CD4-positive, alpha-beta T cell treated with Interferon alpha-2 for 1 hour (primary cell): ENCODE measurements at places on chromosomes 16 and 17.

DNA sequence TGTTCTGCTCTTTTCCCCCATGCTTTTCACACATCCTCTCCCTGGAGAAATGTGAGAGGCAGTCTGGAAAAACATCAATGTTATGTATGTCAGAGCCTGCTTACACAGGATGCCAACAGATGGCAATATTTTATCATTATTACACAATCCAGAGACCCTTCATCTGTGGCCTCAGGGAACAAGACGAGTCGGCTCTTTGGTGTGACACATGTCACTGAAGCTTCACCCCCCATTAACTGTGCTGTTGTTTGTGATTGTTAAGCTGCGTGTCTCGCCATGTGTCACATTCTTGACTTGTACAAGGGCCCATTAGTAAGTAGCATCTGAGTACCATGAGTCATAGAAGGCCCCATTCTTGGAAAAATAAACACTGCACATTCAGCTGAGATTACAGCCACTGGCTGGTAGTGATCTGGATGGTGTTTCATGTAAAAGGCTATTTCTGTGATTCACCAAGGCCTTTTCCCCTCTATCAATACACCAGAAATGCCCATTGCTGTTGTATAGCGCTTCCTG is 682.1 kb upstream of the SOX9 start:
- no peak for DNase-seq

DNA sequence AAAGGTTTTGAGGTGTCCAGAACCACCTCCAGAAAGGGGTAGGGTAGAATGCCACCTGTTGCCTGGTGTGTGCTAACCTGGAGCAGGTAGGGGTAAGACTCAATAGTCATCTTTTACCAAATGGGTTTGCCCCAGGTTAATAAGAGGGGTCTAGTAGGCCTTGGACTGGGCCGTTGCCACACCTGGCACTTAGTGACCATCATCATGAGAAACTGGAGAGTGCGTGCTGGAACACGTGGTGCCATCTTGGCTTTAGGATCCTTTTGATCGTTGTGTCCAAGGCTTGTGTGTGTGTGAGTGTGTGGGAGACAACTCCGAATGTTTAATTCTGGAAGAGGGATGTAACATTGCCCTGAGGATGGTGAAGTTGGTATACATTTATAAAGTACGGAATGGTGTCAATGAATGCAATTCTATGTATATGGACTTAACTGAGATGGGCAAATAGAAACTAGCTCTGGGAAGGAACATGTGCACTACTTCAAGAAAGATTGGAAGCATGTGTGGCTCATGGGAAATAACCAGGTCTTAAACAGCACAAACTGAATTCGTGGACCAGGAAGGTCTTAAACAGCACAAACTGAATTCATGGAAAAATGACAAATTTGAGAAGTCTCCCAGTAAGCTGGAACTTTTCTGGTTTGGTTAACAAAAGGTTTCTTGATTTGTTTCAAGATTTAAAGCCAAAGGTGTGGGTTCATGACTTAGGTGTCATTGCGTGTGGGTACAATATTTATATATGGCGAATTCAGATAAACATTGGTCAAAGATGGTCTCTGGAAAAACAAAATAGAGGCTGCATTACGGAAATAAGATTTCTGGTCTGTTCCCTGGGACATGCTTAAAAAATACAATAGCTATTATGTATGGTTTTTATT is 7.2 kb downstream of the FUS start:
- no peak for DNase-seq

GRCh38 chr17:50476545-50477315 is 1.9 kb upstream of the RSAD1 start:
- DNase-seq, result no peak

- no peak for DNase-seq
Measured at GRCh38 chr16:48574140-48574539, 35.8 kb downstream of the N4BP1 start.

DNA sequence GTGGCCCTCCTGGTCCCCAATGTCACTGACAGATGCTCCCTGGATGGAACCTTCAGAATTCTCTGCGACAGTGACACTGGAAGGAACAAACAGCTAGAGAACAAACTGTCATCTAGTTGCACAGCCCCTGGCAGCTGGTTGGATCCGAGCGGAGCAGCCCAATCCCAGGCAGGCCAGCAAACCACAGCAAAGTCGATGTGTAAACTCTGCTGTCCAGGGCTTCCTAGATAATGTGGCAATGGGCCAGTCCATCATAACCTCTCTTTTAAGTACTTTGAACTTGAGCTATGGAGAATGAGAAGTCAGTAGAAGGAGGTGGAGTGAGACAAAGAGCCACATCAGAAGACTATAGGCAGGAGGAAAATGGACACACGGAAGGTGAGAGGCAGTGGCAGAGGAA is 323.0 kb downstream of the CBLN1 start:
- no peak for DNase-seq

- DNase-seq, result no peak
Measured at GRCh38 chr17:65398040-65398787, 163.2 kb downstream of the AXIN2 start.
